ENCODE measurements at places on chromosomes 11 and 22.

GRCh38 chr11:74695705-74696280 lies 35.4 kb downstream of the CHRDL2 start:
- no peak for DNase-seq

GRCh38 chr11:129145276-129145675 lies 46.8 kb downstream of the ARHGAP32 start:
- DNase-seq: no peak

- no peak for DNase-seq
Measured at GRCh38 chr11:90476442-90477007, 253.7 kb upstream of the CHORDC1 start.

DNA sequence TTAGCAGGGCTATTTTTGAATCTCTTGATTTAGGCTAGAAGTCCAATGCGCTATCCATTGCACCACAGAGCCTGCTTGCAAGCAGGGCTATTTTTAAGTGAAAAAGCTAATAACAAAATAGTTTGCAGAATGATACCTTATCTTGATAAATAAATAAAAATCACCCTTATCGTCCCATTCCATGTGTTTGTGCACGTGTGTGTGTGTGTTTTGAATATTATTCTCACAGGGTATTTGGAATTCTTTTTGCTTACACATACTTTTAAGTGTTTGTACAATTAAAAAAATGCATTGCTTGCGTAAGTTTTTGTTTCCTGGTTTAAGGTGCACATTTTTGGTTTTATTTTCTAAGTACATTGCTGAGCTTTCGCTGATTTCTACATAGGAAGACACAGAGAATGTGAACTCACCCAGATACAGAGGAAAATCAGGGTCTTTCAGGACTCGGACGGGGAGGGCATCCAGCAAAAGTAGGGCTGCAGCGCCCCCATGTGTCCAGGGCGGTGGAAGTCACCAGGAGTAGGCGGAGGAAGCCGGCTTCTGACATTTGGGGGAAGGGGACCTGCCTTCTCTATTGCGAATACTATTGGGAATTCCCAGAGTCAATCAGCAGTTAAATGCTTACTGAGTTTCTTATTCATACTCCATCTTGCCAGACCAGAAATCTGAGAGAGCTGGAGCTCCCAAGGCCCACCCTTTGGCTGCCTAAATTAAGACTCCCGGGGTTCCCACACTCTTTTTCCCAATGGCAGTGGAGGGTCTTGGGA lies 27.3 kb downstream of the SLC1A2 start:
- peak; percentile 79 for DNase-seq

- no peak for DNase-seq
Measured at GRCh38 chr11:35891096-35891495, 52.8 kb upstream of the LDLRAD3 start.

- DNase-seq: no peak
Measured at GRCh38 chr22:26822313-26822712, 164.9 kb downstream of the MIAT start.

GRCh38 chr22:46046299-46046685 lies 69.3 kb upstream of the WNT7B start:
- DNase-seq: no peak

- DNase-seq: no peak
Measured at GRCh38 chr22:42151924-42152635, 21.5 kb upstream of the CYP2D6 start.

All from effector CD8-positive, alpha-beta T cell (primary cell).